ENCODE measurements at places on chromosomes 2 and 18.

DNA sequence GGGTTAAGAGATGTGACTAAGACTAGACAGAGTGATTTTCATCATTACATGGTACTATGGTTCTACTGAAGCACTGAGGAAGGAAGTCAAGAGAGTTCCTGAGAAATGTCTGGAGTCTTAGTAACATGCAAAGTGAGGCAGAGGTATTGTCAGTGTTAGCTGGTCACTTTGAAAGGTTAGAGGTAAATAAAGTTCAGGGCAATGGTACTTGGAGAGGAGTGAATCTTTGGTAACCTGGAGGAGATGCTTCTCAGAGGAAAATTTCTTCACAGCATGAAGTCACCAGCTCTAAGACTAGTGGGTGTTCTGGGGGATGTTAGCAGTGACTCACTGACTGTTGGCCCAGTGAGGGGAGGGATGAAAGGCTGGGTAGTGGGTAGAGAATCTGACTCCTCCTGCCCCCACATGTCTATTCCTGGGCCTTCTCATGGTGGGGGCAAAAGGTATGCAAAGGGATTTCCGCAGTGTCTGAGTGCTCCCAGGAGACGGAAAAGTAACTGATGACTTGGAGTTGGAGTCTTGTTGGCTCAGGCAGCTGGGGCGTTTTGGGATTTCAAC lies 23.3 kb upstream of the IL1RN start:
- no peak for DNase-seq

DNA sequence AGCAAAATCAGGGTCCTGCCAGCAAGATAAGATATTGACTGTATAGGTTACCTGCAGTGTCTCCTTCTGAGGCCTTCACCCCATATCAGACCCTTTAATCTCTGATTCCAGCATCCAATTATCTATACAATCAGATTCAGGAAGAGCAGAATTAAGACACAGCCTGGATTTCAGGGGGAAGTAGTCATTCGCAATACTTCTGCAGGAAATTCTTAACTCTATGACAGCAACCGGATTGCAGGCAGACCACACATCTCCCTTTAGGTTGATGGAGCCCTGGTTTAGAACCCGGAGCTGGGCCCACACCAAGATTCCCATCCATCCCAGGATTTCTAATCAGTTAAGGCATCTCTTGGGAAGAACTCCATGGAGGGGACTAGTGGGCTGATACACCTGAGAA lies 9.5 kb downstream of the ARL4C start:
- no peak for DNase-seq

DNA sequence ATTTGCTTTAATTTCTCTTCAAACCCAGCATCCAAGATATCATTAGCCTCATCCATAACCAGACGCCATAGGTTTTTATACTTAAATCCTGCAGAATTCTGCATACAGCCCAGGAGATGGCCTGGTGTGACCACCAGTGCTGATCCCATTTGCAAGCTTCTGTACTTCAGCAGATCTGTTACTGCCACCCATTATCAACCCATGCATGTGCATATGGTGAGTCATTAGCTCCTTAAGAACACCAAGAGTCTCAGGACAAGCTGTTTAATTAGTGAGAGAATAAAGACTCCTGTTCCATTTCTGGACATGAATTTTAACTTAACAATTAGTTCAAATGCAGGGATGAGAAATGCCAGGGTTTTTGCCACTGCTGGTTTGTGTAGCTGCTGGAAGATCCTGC lies 110.7 kb upstream of the TANK start:
- no peak for DNase-seq

DNA sequence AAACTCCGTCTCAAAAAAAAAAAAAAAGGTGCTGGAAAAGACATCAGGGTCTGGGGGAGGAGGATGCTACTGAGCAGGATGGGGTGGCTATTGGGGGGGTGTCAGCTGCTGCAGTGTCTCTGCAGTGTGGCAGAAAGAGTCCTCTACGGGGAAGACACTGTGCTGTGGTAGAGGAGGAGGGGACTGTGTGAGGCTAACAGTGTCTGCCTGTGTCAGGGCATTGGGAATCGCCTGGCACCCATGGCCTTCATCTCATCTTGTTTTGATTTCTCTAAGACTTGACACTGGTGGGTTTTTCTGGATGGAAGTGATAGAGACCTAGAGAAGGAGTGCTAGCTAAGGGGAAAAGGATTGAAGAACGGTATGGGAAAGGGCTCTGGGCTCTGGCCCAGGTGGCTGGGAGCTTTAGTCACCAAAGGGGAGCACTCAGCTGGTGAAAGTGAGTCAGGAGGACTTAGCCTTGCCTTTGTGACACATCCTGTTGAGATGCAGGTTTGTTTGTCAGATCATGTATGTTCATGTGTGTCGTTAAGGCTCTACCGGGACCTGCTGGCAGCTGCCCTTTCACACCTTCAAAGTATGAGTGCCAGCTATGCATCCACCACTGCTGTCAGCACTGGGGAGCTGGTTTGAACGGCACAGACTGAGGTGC lies 58.0 kb downstream of the FARP2 start:
- no peak for DNase-seq

- no peak for DNase-seq
These were observed 85.8 kb downstream of the TCF4 start for GRCh38 chr18:55501982-55502710.

- DNase-seq = no peak
These were observed 27.5 kb upstream of the EPAS1 start for GRCh38 chr2:46269544-46270273.

- DNase-seq = no peak
These were observed 442.1 kb upstream of the MEX3C start for GRCh38 chr18:51639541-51639940.

DNA sequence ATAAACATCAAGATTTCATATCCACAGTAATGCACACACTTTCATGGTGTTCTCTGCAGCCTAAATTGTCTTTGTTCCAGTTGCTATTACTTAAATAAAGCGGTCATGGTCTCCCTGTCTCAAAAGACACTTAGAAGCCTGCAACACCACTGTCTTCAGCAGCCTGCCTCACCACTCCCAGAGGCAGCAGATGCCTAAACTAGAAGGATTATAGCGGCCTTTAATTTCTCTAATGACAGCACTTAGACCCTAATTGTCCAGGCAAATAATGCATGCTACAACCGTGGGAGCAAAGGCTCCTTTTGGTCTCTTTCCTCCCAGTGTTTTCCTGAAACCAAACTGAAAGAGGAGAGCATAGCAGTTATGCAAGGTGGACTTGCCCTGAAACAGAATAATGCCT lies 248.8 kb upstream of the SLC39A10 start:
- DNase-seq = no peak

GRCh38 chr2:142880279-142880678 lies 2.8 kb downstream of the KYNU start:
- no peak for DNase-seq

GRCh38 chr18:3456686-3457069 lies 6.7 kb downstream of the TGIF1 start:
- DNase-seq = no peak

DNA sequence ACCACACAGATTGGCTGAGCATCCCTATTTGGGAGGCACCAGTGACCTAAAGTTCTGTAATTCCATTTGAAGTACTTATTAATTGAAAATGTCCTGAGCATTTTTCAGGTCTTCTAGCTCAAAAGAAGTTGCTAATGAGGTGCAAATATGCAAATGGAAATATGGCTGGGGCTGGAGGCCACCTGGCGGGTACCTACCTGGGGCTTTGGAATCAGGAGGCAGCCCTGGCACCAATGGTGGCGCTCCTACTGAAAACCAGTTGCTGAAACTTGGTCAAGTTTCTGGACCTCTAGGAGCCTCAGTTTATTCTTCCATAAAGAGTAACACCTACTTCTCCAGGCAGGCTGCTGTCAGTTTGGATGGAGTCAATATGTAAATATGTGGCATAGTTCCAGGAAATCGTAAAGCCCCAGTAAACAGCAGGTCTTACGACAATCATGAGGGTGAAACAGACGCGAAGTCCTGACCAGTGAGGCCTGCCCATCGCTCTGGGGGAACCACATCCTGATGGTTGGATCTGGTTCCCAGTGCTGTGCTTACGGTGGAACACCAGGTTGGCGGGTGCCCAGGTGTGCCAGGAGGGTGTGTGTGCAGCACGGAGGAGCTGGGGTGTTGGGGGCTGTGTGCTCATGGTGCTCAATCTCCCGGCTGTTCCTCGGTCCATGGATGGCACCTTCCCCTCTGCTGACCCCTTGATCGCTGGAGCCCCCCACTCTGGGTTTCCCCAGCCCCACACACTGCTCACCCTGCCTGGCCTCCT lies 186.1 kb downstream of the TWIST2 start:
- DNase-seq = no peak

- DNase-seq = no peak
These were observed 170.0 kb downstream of the TSN start for GRCh38 chr2:121925466-121925865.

DNA sequence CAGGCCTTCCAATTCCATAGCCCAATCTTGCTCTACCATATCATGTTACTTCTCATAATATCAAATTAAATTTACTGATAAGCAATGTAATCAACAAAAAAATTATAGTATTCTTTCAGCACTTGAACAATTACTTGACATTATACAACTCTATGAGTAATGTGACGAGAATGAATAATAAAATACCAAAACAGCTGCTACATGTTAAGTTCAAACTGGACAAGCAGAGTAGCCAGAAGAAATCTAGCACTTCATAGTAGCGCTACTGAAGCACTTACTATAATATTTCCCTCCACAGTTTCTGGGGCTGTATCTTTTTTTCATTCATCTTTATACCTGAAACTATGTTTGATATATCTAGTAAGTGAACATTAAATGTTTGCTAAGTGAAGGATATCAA lies 14.9 kb downstream of the PPP3R1 start:
- DNase-seq = no peak

GRCh38 chr2:71684226-71685072 lies 231.1 kb downstream of the DYSF start:
- no peak for DNase-seq

GRCh38 chr18:43671431-43671830 lies 394.1 kb upstream of the SYT4 start:
- DNase-seq = no peak

GRCh38 chr2:56705713-56706112 lies 521.9 kb downstream of the CCDC85A start:
- DNase-seq = no peak

- no peak for DNase-seq
These were observed 172.8 kb upstream of the SPRED2 start for GRCh38 chr2:65605058-65605742.

DNA sequence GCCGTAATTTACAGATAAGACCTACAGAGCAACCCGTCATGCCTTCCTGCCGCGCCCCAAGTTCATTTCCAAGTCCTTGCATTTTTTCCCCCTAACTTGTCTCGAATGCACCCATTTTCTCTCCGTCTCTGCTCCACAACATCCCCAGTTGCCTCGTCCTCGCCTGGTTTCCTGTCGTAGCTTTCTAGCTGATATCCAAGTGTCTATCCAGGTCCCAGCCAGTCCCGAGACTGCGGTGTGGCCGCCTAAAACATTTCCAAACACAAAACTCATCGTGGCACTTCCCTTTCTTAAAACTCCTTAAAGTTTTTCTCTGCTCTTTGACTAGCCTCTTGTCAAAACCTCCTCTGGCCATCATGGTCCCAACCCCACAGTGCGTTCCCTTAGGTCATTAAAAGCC lies 1.2 kb upstream of the BARD1 start:
- no peak for DNase-seq

GRCh38 chr2:12009323-12009905 lies 263.0 kb downstream of the LPIN1 start:
- DNase-seq = no peak

All from AG04450 (cell line).